Liver (tissue), 10 donors: ENCODE measurements at places on chromosomes 4 and X. TPM values are rescaled to one million over a fixed set of nuclear protein-coding genes. Genes with fewer than 3 reads are reported as not detected.

- no peak for DNase-seq
These were observed 965.1 kb upstream of the HS3ST1 start for GRCh38 chr4:12393631-12394262.

DNA sequence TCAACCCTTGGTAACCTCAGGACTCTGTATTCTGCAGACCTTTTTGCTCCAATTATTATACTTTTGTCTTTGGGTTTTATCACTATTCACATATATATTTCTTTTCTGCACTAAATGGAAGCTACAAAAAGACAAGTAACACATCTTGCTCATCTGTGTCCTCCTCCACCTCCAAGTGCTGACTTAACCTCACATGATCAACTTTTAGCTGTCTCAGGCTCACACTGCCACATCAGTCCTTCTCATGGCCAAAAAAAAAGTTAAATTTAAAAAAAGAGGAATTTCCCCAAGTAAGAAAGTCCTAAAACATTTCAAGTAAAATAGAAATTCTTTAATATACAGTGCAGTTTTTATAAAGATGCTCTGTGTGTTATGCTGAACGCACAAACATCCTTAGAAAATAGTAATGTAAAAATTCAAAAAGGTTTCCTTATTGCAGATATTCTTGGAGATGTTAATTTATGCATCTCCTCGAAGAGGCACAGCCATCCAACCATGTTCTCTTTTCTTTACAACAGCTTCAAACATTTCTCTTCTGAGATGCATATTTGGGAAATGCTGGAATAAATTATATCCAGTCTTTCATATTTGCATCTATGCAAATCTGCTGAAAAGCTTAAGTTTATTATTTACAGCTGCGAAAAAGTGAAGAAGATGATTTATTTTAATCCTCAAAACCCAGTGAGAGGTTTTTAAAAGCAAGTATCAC is 37.6 kb downstream of the ARAP2 start:
- no peak for DNase-seq

Gene EDNRA
- total RNA-seq, result 1.5 TPM

DNA sequence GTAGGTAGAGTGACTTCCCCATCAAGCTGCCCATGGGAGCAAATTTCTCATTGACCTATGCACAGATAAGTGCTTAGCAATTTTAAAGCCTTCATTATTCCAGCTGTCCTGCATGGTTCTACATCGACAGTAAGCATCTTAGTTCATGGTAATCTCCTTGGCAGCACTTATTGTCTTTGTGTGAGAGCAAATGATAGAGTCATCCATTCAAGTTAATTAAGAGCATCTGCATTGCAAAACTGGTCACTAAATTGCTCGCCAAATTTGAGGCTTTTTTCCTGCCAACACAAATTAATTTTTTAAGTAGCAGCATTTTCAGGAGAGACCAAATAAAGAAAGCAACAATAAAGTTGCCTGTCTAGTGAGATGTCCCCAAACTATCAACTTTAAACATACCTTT is 76.7 kb downstream of the SH3BGRL start:
- DNase-seq, result no peak

GRCh38 chrX:55488006-55488592 is 1.5 kb downstream of the USP51 start:
- no peak for DNase-seq

GRCh38 chrX:21723084-21723483 is 34.8 kb downstream of the SMPX start:
- no peak for DNase-seq
